ENCODE measurements at places on chromosomes 6 and 20.

DNA sequence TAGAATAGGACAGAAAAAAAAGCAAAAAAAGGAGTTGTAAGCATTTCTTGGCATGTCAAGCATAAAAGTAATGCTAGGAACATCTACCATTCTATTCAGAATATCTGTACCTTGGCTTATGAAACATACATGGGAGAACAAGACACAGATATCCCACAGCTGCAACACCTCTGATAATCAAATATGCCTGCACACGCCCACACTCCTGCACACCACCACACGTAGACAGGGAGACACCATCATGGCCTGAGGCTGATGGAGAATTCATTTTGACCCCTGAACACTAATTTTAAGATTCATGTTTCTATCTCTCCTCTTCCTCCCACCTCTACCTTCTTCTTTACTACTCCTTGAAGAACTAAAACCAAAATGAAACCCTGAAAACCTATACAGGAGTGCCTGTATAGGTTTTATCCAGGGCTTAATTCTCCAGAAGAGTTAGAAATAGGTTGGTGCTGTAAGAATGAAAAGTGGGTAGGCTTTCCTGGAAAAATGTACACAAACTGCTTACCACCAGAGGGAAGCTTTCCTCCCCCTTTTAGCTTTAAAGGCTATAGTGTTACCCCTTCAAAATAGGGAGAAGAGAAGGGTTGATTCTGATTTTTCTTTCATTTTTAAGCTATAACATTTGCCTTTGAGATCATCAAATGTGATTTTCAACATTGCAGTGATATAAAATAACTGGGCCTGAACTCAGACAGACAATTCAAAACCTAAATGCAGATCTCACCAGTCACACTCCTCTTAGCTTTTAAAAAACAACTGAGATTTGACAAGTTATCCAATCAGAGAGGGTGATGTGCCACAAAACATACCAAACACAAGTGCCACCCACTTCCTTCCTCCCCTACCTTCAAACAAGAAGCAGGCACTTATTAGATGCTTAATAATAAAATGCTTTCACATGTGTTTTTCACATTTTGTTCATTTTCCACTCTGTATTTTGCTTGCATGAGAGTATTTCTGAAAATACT lies 57.9 kb downstream of the ELOVL5 start:
- no peak for DNase-seq

GRCh38 chr6:137698636-137699030 lies 168.4 kb upstream of the TNFAIP3 start:
- no peak for DNase-seq

DNA sequence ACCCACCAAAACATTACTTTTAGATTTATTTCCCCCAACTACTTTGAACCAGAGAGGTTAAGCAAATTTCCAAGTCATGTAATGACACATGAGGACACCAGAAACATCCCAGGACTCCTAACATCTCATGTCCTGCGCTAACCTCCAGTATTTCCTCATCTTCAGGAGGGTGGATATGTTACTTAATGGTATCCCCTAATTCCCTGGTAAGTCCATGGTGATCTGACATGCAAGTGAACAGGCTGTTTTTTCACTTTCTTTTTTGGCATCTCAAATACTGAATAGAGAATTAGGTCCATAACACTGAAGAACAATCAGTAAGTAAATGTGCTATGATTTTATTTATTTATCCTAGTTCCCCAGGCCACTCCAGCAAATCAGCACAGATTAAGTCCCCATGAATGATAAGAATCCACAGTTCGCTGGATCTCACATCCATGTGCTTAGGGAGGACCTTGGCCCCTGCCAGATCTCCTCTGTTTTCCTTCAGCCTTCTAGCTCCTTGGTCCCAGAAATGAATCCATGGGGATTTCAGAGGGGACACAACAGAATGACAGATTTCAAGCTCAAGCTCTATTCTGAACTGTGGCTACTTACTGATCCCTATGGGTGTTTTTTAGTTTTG lies 334.6 kb downstream of the CDC5L start:
- no peak for DNase-seq

GRCh38 chr6:158978757-158979156 lies 21.2 kb downstream of the RSPH3 start:
- no peak for DNase-seq

GRCh38 chr6:13528777-13529343 lies 41.5 kb upstream of the GFOD1 start:
- DNase-seq = no peak

- DNase-seq = no peak
Observed at GRCh38 chr20:20920433-20920832, 185.7 kb downstream of the LINC00237 start.

DNA sequence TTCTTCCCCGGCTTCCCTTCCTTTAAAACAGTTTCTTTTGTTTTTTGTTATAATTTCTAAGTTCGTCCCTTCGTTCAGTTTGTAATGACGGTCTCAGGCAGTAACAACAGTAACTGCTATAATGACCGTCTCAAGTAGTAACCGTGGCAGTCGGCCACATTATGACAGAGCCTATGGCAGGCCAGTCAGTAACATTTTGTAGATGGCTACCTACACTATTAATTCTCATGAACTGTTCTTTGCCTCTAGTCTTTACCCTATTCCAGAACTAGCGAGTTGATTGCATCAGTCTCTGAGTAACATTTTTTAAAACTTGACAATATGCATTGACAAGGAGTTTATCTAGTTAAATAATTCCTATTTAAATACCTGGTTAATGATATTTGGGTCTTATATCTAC lies 43.0 kb upstream of the ADGRG6 start:
- DNase-seq = no peak

All from stimulated activated CD4-positive, alpha-beta T cell treated with anti-CD3 and anti-CD28 coated beads, Interleukin-1b, Interleukin-23, amount 100 ng/mL, for 4 hours (primary cell).